Daoy (cell line): ENCODE measurements at places on chromosomes 1 and 21. TPM values are rescaled to one million over a fixed set of nuclear protein-coding genes. Genes with fewer than 3 reads are reported as not detected.

NUDT4B gene
- 5.7 and 30.9 TPM in 2 replicates for total RNA-seq

SLAMF9 gene
- 0.77 TPM in 1 of 2 replicates, not detected in the other for total RNA-seq

ZBTB37 gene
- 3.2 and 3.5 TPM in 2 replicates for total RNA-seq

ZFP69B gene
- total RNA-seq, result 4.8 and 8.5 TPM in 2 replicates
